Eye (tissue), 1 donor: ENCODE measurements at places on chromosomes 16 and 17.

DNA sequence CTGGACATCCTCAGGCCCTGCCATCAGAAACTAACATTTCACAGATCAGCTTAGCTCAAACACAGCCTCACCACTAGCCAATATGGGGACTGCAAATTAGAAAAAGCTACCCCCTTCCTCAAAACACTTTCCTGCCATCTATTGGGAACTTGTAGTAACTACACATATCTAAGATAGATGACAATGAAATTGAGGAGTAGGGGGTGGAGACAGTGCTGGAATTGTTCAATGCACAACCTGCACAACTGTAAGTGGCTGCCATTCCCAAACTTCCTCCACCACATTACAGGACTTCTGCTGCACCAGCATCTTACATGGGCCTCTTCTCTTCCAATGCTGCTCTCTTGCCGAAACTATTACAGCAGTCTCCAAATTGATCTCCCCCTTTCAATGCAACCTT is 21.9 kb downstream of the AIPL1 start:
- DNase-seq = peak; percentile 57

GRCh38 chr16:3282103-3282729 is 1.1 kb upstream of the ZNF263 start:
- no peak for DNase-seq

GRCh38 chr16:67632415-67633172 is 12.3 kb upstream of the CARMIL2 start:
- DNase-seq = peak; percentile 30

- DNase-seq = no peak
Measured at GRCh38 chr17:83160443-83161297, 81.3 kb downstream of the METRNL start.

DNA sequence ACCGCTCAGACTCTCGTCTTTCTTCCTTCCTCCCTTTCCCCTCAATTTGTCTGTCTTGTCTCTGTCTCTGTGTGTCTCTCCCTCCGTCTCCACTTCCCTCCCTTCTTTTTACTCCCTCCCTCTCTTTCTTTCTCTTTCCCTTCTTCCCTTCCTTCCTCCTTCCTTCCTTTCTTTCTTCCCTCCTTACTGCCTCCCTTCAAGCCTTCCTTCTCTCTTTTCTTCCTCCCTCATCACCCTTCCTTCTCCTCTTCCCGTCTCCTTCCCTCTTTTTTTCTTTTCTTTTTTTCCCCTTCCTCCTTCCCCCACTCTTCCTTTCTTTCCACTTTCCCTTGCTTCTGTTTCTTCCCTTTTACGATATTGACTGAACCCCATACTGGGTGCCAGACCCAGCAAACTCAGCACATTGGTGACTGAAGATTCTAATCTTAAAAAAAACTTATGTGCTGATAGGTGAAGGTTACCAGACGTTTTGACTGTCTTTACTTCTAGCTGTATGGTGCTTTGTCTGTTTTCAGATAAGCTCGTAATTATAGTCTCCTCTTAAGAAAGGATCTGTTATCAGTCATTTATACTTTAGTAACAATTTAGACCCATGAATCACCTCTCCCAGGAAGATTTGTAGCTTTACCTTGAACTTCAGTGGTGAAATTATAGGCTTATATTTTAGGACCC is 481 bp upstream of the BRD7 start:
- DNase-seq = no peak

DNA sequence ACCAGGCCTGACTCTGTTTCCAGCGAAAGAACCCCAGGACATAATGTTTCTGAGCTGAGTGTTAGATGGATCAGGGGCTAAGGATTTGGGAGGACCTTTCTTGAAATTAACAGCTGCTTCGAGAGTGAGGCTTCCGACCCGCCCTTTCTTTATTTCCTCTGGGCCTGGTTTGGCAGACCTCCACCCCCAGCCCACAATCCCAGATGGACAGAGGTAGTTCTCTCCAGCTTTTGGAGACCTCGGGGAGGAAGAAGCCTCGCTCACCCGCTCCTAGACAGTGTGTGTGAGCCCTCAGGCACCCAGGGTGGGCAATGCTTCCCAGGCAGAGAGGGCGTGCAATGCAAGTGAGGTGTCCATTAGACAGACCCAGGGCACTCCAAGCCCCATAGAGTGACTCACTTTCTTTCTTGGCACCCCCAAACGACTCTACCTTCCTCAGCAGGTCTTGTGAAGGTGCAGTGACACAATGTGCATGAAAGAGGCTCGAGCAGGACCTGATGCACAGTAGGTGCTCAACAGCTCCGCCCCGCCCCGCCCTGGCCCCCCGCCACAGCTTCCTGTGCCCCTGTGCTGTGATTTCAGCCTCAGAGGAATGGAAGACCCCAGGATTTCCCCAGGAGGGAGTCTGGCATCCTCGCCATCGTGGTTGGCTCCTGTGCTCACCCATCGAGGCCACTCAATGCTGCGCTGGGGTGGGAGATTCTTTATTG is 50.7 kb upstream of the TOB1 start:
- DNase-seq = no peak

DNA sequence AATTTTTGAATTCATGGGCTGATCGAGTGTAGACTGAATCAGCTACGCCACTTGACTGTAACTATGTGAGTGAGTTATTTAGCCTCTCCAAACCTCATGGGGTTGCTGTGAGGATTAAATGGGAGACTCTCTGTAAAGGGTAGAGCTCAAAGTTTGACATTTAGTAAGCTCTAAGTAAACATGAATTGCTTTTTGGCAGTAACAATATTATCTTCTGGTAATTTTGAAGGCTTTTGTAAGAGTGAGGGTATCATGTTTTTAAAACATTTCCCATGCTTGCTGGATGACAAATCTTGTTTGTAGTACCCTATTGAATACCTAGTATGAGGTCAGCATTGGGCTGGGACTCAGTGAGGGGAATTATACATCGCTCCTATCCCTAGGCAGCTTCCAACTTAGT is 35.3 kb downstream of the MRTFB start:
- no peak for DNase-seq

GRCh38 chr16:74291577-74292208 is 4.9 kb upstream of the PSMD7 start:
- no peak for DNase-seq

DNA sequence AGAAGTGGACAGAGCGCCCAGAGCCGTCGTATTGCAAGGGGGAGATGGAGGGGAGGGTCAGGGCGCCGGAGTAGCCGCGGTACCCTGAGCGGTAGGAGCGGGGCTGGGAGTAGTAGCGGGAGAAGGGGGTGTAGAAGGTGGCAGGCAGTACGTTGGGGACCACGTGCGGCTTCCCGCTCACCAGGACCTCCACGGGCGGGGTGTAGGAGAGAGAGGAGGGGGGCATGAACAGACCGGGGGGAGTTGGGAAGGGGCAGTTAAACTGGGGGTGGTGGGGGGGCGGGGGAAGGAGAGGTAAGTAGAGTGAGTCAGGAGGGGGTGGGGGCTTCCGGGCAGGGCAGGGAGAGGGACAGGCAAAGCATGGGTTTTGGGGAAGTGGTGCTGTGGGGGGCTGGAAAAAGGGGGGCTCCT is 16.8 kb downstream of the ST6GALNAC2 start:
- no peak for DNase-seq

DNA sequence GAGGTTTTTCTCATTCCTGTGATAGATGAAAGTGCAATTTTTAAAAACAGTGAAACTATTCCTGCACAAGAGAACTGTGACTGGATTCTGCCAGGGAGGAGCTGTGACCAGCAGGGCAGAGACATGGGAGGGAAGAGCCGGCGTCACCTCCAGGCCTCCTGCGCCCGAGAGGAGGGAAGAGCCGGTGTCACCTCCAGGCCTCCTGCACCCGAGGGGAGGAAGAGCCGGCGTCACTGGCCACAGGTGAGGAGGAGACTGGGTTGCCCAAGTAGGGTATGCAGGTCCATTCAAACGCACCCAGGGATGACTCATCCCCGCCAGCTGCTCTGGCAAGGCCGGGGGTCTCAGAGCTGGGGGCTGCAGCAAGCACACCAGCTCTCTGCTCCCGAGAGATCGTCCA is 56.7 kb downstream of the METRNL start:
- DNase-seq = no peak

DNA sequence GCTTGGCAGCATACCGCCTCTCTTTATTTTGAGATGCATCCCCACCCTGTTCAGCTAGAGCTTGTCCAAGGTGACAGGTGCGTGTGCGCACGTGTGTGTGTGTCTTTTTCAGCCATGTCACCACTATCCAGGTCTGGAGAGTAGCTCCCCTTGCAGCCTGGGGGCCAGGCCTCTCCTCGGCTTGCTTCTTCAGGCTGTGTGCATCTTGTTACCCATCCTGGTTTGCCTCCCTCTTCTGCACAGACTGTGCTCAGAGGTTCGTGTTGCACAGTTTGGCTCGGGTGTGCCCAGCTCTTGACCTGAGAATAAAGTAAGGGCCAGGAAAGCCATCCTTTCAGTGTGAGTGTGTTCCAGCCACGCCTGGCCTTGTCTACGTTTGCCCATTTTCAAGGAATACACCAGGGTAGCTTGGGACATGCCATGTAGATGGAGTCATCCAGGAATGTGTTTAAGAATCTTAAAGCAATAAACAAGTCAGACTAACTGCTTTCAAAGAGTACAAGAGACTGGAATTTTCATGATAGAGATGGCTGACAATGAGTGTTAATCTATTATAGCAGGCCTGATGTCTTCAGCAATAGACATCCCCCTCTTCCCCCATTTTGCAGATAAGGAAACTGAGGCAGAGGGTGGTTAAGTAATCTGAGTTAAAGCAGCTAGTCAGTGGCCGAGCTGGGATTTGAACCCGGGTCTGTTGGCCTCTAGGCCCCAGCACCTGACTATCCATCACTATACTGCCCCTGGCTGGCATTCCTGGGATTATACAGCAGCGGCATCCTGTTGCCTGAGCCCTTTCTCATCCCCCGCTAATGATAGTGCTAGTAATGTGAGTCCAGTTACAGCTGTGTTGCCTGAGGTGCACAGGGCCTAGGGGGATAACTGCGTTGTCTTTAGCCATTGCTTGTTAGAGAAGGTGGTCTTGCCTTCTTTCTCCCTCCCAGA is 77.9 kb downstream of the KSR1 start:
- peak; percentile 38 for DNase-seq

- no peak for DNase-seq
Measured at GRCh38 chr17:79979816-79980215, 55.9 kb downstream of the TBC1D16 start.

GRCh38 chr17:80963812-80964543 is 27.7 kb upstream of the CHMP6 start:
- DNase-seq = peak; percentile 68

GRCh38 chr17:35915153-35915964 is 15.2 kb downstream of the RDM1 start:
- no peak for DNase-seq

DNA sequence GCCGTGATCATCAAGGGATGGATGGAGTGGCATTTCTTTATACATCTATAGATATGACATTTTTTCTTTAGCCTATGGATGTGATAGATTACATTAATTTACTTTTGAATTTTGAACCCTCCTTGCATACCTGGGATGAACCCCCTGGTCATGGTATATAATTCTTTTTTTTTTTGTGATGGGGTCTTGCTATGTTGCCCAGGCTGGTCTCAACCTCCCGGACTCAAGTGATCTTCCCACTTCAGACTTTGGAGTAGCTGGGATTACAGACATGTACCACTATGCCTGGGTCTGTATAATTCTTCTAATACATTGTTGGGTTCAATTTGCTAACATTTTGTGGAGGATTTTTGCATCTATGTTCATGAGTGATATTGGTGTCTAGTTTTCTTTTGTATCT is 1.7 kb upstream of the TNS4 start:
- DNase-seq = no peak

GRCh38 chr17:81537856-81538555 is 9.8 kb downstream of the FSCN2 start:
- peak; percentile 87 for DNase-seq

DNA sequence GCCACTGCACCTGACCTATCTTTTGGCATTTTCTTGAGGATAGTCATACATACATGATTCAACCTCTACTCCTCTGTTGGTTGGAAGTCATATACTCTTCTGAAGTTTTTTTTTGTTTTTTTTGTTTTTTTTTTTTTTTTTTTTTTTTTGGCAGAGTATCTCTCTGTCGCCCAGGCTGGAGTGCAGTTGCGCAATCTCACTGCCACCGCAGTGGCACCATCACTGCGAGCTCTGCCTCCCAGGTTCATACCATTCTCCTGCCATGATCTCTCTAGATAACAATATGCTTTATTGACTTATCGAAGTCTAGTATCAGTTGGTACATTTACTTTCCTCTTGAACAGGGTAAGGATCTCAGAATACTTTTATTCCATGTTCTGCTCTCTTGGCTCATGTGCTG is 224.2 kb upstream of the WSCD1 start:
- no peak for DNase-seq

DNA sequence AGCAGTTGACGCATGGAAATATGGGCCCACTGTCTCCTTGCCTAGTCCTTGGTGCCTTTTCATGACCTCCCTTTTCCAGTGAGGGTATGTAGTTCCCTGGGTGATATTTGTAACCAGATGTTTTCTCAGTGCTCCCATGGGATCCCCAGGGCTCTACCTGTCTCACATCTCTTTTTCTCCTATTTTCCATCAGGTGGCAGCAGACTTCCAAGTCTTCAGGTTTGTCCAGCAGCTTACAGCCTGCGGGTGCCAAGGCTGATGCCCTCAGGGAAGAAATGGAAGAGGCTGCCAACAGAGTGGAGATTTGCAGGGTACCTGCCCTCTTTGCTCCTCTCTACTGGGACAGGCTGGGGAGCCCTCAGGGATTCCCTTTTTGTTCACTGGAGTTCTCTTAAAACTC is 89.1 kb downstream of the ELAC2 start:
- no peak for DNase-seq
